ENCODE measurements at places on chromosomes 7 and 10. TPM values are rescaled to one million over a fixed set of nuclear protein-coding genes. Genes with fewer than 3 reads are reported as not detected.

LDB3 gene
- total RNA-seq, result 0.09 TPM

GRCh38 chr7:24221500-24221899 lies 62.5 kb upstream of the NPY start:
- no peak for DNase-seq

GRCh38 chr7:114422507-114423501 lies 8.2 kb downstream of the FOXP2 start:
- no peak for DNase-seq

DNA sequence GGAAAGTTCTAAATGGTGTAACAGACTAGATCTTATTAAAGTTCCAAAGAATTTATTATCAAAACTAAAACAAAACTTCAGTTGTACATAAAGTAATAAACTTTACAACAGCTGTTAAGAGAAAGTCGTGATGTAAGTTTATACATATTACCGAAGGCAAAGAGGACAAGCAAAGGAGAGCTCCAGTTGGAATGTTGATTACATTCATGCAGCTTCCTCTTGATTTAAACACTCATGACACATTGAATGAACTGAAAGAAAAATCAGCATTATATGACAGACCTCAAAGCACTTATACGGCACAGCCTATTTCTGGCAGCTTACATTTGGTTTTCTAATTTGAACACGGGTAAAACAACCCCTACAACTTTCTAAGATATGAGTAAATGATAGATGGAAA lies 13.6 kb downstream of the SRI start:
- no peak for DNase-seq

PLCE1 gene
- 0.04 TPM for total RNA-seq

- no peak for DNase-seq
These were observed 262.2 kb upstream of the NFE2L3 start for GRCh38 chr7:25889765-25890164.

- DNase-seq, result no peak
These were observed 42.9 kb downstream of the USP6NL start for GRCh38 chr10:11568578-11568977.

- no peak for DNase-seq
These were observed 46.6 kb downstream of the MACC1 start for GRCh38 chr7:20170633-20171032.

DNA sequence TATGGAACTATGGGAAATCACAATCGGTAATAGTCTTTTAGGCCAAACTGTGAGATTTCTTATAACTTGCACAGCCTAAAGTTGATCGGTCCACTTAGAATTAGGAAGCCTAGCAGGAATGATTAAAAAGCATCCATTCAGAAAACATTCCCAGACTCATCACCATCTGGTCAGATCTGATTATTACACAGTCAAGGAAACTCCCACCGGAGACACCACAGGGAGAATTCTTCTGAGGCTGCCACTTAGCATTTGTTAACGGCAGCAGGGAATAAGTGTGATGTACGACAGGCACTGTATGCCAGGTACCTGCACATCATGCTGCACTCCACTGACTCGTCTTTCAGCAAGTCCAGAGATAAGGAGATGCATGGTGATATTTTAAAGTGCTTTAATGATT lies 227.6 kb upstream of the STEAP1 start:
- no peak for DNase-seq

DNA sequence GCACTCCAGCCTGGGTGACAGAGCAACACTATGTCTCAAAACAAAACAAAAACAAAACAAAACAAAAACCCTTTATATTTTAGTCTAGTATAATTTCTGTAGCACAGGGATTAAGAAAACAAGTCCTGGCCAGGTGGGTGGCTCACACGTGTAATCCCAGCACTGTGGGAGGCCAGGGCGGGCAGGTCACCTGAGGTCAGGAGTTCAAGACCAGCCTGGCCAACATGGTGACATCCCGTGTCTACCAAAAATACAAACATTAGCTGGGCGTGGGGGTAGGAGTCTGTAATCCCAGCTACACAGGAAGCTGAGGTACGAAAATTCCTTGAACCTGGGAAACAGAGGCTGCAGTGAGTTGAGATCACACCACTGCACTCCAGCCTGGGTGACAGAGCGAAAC lies 23.2 kb upstream of the ASL start:
- DNase-seq, result no peak

DNA sequence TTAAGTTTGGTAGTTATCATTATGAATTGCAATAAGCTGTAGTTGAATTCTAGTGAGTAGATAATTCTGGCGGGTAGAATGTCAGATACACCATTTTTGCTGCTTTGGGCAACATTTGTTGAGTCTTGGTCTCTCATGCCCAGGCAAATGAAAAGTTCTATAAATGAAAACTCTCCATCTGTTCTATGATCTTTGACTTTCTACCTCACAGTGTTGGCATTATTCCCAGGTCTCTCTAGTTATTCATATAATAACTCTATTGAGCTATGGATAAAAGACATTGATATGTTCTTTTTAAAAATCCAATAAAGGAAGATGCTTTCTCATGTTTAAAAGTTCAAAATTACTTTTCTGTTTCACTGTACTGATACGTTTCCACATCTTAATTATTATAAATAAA lies 415.3 kb upstream of the SEMA3D start:
- no peak for DNase-seq

FKBP6 gene
- total RNA-seq, result not detected

- no peak for DNase-seq
These were observed 249.0 kb upstream of the PPP2R2D start for GRCh38 chr10:131651674-131652437.

DNA sequence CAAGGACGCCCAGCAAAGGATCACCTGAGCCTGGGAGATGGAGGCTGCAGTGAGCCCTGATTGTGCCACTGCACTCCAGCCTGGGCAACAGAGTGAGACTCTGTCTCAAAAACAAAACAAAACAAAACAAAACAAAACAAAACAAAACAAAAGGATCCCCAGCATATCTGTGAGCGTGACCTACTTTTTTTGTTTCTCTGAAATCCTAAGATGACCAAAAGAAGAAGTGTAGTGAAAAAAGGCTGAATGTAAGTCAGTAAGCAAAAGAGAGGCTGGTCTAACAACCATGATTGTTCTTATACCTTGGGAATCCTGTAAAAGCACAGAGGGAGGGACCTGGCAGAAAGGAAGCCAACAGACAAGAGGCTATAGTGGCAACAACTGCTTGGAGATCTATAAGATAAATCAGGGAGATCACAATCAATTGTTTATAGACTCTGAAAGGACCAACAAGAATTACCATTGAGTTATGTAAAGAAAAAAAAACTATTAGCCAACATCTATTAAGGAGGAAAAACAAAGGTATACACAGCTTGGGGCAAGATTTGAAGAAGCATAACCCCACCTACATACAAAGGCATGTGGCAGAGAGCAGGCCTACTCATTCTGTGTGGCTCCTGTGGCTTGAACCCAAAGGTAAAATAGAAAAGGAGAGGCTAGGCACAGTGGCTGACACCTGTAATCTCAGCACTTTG lies 255.2 kb upstream of the KLF14 start:
- DNase-seq, result no peak

DNA sequence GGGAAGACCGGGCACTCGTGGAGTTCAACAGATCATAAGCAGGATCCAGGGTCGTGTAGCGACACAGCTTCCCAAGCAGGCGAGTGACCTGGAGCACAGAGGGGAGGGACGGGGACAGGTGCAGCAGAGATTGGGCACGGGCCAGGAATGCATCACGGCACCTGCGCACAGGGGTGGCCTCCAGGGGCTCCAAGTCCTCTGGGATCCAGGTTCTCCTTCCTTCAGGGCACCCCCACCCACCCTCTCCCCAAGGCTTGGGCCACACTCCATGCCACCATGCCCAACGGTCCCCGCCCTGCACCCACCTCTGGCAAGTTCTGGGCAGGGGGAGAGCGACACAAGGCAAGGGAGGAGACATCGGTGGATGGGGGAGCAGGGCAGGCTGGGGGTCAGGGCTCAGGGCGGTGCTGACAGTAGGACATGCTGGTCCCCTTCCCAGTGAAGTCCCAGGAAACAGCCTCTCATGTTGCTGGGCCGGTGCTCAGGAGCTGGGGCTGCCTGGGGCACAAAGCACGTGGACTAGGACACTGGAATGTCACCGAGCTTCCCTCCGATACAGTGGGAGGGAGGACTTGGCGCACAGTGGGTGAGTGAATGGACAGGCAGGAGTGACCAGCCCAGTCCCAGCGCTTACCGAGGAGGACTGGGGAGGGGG lies 597.3 kb downstream of the PTPRN2 start:
- DNase-seq, result no peak

DNA sequence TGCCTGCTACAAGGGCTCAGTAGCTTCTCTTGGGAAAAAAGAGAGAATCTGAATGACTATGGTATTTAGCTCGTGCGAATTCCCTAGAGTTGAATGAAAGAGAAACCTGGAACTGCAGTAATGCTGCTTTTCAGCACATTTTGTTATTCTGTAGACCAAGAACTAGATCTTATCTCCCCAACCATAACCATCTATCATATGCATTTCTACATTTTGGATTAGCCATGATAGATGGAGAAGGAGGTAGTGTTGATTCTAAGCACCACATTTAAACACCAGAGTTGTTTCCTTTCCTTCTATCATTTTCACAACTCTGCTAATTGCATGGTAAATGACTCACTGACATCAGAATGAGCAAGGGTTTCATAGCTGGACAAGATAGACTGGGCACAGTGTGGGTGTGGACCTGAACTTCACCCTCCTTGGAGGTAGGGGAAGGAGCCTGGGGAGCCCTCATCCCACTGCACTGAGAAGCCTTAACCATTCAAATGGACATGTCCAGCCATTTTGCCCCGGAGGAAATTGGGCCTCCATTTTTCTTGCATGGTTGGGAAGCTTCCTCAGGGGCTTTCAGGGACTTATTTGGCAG lies 55.3 kb upstream of the BMPER start:
- no peak for DNase-seq

RBP3 gene
- not detected for total RNA-seq

GRCh38 chr7:158651968-158652565 lies 52.5 kb downstream of the NCAPG2 start:
- peak; percentile 14 for DNase-seq

UBN2 gene
- 8.3 TPM for total RNA-seq

DNA sequence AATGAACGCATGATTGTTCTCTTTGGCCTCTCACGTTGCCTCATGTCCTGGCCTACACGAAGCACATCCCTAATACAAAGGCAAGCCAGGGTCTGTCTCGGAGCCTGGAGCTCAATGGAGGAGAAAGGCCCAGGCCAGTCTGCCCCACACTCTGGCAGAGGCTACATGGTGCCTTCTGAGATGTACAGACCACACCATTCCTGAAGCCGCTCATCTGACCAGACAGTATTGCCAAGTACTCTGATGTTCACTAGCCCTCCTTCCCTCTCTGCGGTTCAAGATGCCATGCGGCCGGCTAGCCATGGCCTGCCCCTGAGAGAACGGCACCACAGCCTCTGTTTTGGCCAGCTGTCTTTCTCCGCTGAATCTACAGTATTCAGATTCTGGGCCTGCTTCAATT lies 5.9 kb downstream of the BNIP3 start:
- DNase-seq, result no peak

- DNase-seq, result no peak
These were observed 73.2 kb upstream of the ZNF746 start for GRCh38 chr7:149570784-149571183.

CLCN1 gene
- 0.07 TPM for total RNA-seq
